Activated naive CD4-positive, alpha-beta T cell treated with Interleukin-2 at 50 U/mL for 16 hours (primary cell): ENCODE measurements at places on chromosomes 12 and 14.

DNA sequence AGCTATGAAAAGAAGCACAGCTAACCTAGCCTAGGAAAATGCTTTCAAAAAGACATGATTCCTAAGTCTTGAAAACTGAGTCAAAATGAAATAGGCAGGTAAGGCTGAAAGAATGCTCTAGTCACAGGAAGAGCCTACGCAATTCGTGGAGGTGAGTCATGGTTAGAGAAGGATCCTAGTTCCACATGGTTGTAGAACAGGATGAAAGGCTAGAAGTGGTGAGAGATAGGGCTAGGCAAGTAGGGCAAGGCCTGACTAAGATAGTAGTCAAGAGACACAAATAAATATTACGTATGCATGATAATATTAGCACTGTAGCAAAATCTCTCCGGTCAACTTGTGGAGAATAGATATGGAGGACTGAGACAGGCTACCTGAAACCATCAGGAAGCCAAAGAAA is 47.2 kb downstream of the PLCZ1 start:
- DNase-seq, result no peak

GRCh38 chr14:51950007-51950406 is 39.3 kb upstream of the RTRAF start:
- no peak for DNase-seq

DNA sequence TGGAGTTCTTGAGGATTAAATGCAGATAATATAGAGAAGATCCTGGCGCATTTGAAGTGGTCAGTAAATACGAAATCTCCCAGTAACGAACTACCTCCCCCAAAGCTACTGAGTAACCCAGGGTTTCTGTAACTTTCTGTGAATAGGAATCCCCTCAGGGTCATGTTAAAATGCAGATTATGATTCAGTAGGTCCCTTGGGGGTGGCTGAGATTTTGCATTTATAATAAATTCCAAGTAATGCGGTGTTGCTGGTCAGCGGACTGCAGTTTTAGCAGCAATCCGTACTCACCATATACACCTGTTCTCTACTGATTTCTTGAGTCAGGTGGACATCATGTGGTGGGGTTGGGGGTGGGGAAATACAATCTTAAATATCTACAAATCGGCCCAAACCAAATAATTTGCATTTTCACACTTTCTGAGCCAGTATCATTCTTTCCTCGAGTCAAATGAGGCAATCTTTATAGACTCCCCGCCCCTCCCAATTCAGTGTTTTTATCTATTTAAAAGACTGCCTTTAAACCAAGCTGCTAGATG is 868 bp downstream of the SPATA7 start:
- no peak for DNase-seq

DNA sequence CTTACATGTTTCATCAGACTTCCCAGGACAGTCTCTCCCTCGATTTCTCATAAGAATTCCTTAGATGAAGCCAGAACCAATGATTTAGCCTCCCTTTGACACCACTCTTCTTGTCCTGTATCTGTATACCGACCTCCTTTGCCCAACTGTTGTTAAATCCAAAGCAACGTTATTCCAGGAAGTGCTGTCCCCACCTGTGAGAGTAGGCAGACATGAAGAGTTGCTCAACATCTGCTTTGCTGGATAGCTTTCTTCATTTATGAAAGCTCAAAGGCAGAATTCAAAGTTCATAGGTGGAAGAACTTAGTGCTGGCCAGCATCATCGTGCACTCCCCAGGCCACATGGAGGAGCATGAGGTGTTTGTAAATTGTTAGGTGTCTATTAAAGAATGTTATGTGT is 55.6 kb downstream of the GTF2A1 start:
- DNase-seq, result no peak

DNA sequence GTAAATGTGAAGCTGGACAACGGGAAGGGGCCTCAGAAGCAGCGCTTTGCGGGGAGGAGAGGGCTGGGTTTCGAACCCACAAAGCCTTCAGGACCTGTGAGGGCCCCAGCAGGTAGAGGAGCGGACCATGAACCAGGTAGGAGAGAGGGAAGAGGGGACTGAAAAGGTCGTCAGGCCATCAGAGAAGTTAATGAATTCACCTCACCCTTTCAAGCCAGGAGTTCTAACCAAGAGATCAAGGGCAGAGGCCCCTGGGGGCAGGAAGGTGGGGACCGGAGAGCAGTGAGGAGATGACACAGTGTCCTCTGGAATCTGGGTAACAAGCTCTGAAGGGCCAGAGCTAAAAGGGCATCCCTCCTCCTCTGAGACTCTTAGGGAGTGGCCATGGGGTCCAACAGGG is 19.4 kb downstream of the SERPINA1 start:
- no peak for DNase-seq

GRCh38 chr12:66516561-66516960 is 162.3 kb downstream of the GRIP1 start:
- no peak for DNase-seq

DNA sequence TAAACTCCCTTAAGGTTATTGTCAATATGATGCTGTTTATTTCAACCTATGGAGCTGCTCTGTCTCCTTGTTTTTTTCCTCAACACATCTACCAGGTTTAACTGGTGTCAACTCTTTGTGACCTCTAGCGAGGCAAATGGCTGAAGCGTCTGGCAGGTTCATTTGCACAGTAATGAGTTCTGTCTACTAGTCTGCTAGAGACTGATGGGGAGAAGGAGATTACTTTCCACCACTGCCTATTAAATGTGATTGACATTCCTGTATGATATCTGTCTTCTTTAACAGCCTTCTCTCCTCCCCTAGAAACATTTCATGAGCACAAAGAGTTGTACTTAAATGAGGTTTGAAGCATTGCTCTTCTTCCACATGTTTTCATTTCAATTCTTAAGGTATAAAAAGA is 253.7 kb downstream of the SLC6A15 start:
- no peak for DNase-seq

DNA sequence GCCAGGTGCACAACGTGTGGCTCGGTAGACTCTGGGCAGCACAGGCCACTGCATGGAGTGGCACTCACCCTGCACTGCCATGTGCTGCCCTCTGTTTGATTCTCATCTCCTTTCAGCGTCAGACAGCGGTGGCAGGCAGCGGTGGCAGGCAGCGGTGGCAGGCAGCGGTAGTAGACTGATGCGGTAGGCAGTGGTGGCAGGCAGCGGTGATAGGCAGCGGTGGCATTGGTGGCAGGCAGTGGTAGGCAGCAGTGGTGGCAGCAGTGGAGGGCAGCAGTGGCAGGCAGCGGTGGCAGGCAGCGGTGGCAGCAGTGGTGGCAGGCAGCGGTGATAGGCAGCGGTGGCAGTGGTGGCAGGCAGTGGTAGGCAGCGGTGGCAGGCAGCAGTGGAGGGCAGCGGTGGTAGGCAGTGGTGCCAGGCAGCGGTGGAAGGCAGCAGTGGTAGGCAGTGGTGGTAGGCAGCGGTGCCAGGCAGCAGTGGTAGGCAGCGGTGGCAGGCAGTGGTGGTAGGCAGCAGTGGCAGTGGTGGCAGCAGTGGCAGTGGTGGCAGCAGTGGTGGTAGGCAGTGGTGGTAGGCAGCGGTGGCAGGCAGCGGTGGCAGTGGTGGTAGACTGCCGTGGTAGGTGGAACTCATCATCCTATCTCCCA is 6.0 kb upstream of the MEG3 start:
- no peak for DNase-seq

DNA sequence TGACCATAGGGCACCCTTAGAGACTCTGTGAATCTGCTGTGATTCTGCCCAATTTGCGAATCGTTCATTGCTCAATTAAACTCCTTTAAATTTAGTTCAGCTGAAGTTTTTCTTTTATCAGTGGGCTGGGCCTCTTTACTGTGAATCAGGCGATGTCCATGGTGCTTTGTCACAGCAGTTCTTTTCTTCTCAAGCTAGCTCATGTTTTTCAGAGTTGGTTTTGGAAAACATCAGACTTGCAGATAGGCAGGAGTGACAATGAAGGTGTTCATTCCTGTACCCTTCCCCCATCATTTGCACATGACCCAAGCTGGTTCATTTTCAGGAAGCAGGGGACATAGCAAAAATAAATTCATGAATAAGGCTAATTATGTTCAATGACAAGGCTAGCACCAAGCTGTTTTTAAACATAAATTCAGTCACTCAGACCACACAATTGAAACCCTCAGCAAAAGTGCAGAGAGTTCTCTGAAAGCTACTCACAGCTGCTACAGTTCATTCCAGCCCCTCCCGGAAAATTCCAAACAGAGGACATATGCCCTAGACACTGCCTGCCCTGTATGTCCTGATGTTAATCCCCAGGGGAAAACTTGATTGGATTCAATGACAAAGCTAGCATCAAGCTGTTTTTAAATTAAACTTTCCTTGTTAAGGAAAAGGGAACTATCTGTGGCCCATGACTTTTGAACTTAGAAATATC is 383.3 kb downstream of the C12orf75 start:
- DNase-seq, result no peak

DNA sequence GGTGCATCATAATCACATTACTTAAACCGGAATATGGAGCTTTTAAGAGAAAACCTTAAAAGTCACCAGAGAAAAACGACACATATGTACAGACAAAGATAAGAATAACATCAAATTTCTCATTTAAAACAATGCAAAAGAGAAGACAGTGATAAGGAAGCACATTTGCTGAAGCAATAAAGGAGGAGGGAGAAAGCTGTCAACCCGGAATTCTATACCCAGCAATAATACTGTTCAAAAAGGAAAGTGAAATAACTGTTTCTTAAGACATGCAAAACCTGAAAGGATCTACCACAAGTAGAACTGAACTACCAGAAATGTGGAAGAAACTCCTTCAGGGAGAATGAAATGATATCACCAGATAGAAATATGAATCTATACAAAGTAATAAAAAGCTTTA is 15.4 kb downstream of the SLC6A13 start:
- no peak for DNase-seq

DNA sequence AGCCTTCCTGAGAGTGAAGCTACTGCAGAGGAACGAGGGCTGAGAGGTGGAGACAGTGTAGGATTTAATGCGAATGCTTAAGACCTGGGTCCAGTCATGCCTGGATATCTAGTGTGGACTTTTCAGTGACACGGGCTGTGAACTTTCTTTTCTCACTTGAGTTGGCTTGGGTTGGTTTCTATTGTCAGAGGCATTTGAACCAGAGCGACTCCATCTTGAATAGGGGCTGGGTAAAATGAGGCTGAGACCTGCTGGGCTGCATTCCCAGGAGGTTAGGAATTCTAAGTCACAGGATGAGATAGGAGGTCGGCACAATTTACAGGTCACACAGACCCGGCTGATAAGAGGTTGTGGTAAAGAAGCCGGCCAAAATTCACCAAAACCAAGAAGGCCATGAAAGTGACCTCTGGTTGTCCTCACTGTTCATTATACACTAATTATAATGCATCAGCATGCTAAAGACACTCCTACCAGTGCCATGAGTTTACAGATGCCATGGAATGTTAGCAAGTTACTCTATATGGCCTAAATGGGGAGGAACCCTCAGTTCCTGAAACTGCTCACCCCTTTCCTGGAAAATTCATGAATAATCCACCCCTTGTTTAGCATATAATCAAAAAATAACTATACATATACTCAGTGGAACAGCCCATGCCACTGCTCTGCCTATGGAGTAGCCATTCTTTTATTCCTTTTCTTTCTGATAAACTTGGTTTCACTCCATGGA is 34.2 kb upstream of the TMCC3 start:
- no peak for DNase-seq

- no peak for DNase-seq
Observed at GRCh38 chr14:68246074-68246785, 426.7 kb downstream of the RAD51B start.

DNA sequence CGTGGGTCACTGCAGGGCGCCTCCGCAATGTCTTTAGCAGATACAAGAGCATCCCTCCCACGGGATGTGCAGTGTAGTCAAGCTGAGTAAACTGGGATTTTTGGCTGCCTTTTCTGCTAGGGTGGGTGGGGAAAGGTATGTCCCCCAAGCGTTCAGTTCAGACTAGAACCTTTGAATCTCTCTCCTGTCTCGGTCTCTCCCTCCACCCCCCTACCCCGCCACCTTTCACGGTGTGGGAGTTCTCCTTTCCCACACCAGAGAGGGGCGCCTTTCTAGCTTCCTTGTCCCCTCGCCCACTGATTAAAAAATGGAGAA is 525 bp upstream of the FAR2 start:
- no peak for DNase-seq

DNA sequence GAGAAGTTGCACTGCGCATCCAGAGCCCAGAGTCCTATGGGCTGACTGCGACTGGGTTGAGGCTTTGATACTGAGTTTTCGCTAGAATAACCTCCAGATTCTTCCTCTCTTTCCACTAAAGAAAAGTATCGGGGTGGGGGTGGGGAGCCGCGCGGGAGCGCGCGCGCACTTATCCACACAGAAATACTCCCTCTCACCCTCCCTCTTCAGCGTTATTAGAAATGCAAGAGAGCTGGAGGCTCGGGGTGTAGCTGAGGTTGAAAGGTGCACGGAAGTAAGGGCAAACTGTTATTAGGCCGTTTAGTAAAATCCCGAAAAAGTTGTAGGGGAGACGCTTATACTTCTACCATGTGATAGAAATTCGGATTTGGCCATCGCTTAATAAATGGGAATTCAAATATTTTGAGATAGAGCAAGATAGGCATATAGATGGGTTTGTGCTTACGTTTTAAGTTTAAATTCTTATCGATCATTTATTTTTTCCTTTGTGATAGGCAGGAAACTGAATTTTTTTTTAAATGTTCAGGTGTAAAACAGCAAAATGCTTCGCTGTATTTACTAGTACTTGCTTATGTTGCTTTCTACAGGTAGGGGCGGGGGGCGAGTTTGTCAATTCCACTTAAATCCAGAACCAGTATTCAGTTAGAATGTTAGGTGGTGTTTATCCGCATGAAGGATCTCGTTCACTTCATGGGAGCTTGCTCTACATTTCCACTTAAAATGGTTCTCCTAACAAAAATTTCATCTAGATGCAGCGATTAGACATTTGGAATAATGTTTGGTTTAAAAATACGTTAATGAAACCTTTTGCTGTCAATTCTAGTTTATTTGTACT is 1.1 kb downstream of the ARHGAP5 start:
- no peak for DNase-seq

GRCh38 chr12:94561943-94562411 is 88.4 kb downstream of the TMCC3 start:
- DNase-seq, result no peak

GRCh38 chr12:105206686-105207374 is 29.1 kb downstream of the APPL2 start:
- no peak for DNase-seq

- no peak for DNase-seq
Observed at GRCh38 chr12:113418213-113418879, 3.8 kb upstream of the SDSL start.
